Fibroblast of skin of abdomen (primary cell): ENCODE measurements at places on chromosomes 12 and 14.
A peak's percentile ranks its signal among the peaks of the same experiment; 100 is the strongest.

DNA sequence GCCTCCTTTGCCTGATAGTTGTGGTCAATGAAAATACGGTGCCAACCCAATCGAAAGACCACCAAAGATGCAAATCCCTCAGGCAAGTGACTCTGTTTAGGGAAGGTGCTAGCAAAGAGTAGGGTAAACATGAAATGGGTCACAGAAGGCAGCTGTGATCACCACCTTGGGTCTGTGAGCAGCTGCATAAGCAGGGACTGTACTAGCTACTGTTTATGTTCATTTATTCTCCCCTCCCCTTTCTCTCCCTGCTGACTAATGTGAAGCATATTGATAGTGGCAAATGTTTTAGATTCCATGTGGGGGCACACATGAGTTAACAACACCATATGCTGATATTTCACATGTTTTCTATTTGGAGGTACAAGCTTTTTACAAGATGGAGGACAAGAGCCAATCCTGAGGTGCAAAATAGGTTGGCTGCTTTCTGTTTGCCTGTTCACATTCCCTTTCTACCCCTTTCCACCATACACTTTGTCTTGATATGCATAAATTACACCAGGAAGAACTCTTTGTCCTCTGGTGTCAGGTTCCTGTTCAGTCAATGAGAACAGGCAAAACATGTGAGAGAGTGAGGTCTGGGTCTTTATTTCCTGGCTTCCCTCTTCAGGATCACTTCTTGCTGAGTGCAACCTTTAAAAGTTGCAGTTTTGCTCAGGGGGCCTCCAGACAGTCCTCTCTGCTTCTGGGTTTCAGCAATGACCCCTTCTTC, 71.1 kb downstream of the AVPR1A start:
- peak; percentile 3 for DNase-seq

GRCh38 chr12:125853670-125854069, 788.4 kb downstream of the AACS start:
- no peak for DNase-seq

GRCh38 chr14:100325231-100325632, 2.1 kb downstream of the SLC25A47 start:
- DNase-seq: no peak

DNA sequence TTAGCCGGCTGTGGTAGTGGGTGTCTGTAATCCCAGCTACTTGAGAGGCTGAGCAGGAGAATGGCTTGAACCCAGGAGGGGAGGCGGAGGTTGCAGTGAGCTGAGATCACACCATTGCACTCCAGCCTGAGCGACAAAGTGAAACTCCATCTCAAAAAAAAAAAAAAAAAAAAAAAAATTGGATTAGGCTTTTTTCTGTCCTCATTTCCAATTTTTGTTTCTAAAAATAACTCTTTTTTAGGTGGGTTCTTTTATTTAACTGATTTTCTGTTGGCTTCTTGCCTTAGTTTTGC, 863.7 kb downstream of the LRFN5 start:
- no peak for DNase-seq

DNA sequence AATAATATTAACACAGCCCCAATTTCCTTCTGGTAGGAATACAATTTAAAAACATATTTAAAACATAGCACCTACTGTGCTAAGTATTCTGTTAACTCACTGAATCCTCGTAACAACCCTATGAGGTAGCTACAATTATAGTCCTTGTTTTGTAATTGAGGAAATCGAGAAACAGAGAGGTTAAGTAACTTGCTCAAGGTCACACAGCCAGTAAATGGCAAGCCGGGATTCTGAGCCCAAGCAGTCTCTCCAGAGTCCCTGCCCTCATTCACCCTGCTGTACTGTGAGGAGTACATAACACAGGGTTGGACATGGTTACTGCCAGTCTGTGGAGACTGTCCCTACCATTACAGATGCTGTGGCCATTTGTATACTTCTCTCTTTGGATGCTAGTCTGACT, 44.3 kb downstream of the SUDS3 start:
- no peak for DNase-seq

DNA sequence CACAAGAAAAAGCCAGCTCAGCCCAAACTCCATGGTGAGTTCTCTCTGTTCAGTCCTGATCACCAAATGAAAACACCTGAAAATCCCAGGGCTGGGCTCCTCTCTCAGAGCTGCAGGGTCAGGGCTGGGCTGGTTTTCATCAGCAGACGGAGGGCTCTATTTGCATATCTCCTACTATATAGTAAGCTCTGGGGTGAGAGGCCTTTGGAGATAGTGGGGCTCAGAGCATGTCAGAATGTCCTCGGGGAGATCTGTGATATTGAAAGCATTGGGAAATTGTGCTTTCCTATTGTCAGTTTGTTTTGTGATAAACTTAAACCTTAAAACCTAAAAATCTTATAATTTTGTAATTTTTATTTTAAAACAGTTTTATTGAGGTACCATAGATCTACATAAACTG, 742.6 kb downstream of the TMEM121 start:
- DNase-seq: no peak

GRCh38 chr14:85426068-85426935, 103.6 kb upstream of the FLRT2 start:
- no peak for DNase-seq

- no peak for DNase-seq
These were observed 401.0 kb downstream of the TMEM121 start for GRCh38 chr14:105927096-105928060.

DNA sequence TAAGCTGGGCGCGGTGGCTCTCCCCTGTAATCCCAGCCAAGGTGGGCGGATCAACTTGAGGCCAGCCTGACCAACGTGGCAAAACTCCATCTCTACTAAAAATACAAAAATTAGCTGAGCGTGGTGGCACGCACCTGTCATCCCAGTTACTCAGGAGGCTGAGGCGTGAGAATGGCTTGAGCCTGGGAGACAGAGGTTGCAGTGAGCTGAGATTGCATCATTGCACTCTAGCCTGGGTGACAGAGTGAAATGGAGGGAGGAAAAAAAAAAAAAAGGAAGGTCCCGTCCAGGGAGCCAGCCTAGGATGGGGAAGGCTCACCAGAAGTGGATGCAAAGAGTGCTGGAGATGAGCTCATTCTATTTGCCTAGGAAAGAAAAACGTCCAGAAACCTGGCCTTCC, 1.9 kb upstream of the CD27 start:
- no peak for DNase-seq

DNA sequence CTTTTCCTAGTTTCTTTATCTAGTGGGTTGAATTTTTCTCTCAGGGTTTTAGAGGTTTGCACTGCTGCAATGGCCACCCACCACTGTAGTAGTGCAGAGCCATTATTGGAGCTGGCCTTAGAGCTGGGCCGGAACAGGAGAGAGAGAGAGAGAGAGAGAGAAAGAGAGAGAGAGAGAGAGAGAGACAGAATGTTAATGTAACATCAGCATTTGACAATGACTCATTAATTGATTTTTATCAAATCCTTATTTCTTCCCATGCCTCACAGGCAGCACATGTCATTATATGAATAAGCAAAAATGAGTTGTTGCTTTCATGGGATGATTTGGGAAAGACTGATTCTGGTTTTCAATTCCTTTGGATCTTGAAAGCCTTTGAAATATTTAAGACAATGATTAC, 76.3 kb upstream of the PPP4R3A start:
- DNase-seq: no peak

GRCh38 chr14:26839481-26839880, 241.6 kb upstream of the NOVA1 start:
- no peak for DNase-seq

GRCh38 chr14:29097476-29097875, 330.9 kb downstream of the FOXG1 start:
- DNase-seq: no peak

- DNase-seq: peak; percentile 39
These were observed 32.4 kb downstream of the BICD1 start for GRCh38 chr12:32139064-32139421.

DNA sequence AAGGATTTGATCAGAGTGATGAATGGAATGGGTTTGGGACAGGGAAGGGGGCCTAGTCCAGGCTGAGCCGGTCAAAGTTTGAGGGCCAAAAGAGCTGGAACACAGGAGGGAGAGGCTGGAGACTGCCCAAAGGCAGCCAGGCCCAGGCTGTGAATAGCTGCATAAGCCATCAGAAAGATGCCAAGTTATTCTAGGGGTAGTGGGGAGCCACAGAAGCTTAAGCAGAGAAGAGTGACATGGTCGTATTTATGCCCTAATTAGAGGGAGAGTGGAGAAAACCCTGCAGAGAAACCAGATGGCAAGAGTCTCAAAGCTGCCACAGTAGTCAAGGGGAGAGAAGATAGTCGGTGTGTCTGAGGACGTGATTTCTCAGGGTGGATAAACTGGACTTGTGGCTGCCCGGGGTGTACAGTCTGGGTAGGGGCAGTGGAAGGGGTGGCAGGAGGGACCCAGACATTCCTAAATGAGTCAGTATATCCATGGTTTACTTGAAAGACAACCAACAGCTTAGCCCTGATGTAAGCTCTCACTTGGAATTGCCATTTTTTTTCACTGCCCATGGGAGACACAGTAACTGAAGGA, 99.2 kb downstream of the PRICKLE1 start:
- no peak for DNase-seq

DNA sequence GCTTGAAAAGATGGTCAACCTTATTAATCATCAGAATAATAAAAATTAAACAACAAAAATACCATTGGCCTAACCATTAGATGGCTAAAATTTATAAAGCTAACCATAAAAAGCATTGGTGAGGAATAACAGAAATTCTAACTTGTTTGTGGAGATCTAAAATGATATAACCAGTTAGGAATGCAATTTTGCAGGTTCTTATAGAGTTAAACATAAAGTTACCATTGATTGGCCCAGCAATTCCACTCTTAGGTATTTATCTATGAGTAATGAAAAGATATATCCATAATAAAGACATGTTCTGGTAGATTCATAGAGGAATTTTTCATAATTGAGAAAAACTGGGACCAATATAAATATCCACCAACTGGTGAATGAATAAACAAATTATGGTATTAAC, 1098.6 kb downstream of the FSCB start:
- DNase-seq: no peak
